Muscle of back (tissue), 13 donors: ENCODE measurements at places on chromosomes 5 and 9.
A peak's percentile ranks its signal among the peaks of the same experiment; 100 is the strongest.

DNA sequence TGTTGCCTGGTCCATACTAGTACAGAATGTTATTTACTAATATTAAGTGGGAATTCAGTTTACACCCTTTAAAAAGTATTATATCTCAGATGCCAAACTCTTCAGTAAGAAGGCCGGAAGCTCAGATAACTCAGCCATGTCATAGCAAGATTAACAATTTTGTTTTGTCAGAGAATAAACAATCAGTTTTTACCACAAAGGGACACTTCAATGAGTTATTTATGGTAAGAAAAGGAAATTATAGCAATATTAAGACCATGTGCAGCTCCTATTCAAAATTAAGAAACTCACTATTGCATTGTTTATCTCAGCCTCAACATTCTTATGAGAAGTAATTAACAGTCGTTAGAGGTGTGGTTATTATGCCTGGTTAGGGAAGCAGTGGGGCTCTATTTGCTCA lies 13.1 kb upstream of the ARL15 start:
- DNase-seq, result no peak

- peak; percentile 36 for DNase-seq
These were observed 687 bp downstream of the LYSMD3 start for GRCh38 chr5:90528601-90529193.

DNA sequence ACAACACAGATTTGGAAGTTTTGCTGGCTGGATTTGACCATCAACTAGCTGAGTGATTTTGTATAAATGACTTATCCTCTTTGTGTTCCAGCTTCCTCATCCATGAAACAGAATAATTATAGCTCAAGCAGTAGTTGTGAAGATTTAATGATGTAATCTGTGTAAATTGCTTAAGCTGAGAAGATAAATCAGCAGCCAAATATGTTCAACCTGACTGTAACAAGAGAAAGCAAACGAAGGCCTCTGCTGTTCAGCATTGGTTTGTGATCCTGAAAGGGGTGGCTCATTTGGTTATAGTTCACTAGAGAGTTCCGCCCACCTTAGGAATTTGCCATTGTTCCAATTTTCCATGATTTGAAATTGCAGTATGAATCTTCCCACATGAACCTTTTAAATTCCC lies 75.7 kb upstream of the CCDC112 start:
- peak; percentile 52 for DNase-seq

- no peak for DNase-seq
These were observed 1556.5 kb upstream of the C9orf72 start for GRCh38 chr9:29129763-29130162.
